Hematopoietic multipotent progenitor cell treated with erythropoietin and hydrocortisone succinate and interleukin-3 and kit ligand, for 15 days (in vitro differentiated cells): ENCODE measurements at places on chromosomes 5 and 9.

GRCh38 chr9:90162326-90162725 lies 480.3 kb downstream of the DIRAS2 start:
- DNase-seq = no peak

DNA sequence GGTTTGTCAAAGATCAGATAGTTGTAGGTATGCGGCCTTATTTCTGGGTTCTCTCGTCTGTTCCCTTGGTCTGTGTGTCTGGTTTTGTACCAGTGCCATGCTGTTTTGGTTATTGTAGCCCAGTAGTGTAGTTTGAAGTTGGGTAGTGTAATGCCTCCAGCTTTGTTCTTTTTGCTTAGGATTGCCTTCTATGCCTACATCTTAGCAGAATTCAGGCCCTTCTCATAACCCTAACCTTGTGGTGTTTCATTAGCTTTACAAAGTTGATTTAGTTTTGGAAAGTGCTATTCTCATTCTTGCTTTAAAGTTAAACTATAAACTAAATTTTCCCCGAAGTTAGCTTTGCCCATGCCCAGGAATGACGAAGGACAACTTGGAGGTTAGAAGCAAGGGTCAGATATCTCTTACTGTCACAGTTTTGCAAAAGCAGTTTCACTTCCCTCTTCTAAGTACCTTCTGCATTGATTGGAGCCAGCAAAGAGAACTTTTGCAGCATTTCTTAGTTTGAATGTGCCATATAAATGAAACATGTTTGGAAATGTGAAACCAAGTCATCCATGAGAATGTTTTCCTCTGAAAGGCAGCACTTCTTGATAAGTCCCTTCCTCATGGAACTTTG lies 274.3 kb upstream of the DMRT1 start:
- no peak for DNase-seq

GRCh38 chr5:120927950-120928530 lies 463.9 kb downstream of the PRR16 start:
- no peak for DNase-seq

- no peak for DNase-seq
These were observed 97.3 kb downstream of the PLPP1 start for GRCh38 chr5:55437452-55437851.
